ENCODE measurements at places on chromosomes 11 and 22.

DNA sequence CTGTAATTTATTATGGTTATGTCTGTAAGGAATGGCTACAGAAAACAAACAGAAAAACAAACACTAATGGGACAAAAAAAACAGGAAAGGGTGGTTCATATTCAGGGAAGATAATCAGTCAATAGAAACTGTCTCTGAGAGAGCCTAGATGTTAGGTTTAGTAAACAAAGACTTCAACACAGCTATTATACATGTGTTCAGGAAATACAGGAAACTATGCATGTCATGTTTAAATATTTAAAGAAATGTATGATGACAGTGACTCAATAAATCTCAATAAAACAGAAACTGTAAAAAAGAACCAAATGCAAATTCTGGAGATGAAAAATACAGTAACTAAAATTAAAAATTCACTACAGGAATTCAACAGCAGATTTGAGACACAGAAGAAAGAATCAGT, 76.0 kb downstream of the PACS1 start:
- no peak for DNase-seq
- H3K36me3 ChIP-seq, result no peaks in the 10 kb centered on the region
- no peak overlapping the region for H3K4me3 ChIP-seq
- H3K27ac ChIP-seq, result no peak overlapping the region
- peaks cover 13% of the 10 kb centered on the region for H3K4me1 ChIP-seq
- H3K27me3 ChIP-seq, result no peaks in the 10 kb centered on the region

GRCh38 chr22:31055117-31055634, 25.9 kb upstream of the SMTN start:
- H3K4me3 ChIP-seq, result no peak overlapping the region
- no peaks in the 10 kb centered on the region for H3K27me3 ChIP-seq
- no peaks in the 10 kb centered on the region for H3K4me1 ChIP-seq

DNA sequence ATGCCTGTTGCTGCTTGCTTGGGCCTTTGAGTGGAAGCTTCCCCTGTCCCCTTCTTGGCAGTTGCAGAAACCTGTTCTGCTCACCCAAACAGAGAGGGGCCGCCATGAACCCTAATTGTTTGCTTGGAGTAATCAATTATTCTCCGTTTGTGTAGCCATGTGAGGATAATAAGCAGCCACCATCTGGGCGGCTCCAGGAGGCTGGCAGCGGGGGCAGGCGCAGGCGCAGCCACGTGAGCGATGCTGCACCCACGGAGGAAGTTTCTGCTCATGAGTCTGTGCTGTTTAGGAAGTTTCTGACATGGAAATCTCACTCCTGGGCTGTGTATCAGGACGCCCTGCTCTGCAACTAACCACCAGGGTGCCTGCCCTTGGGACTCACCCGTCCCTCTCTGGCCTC, 90.1 kb downstream of the MPPED1 start:
- H3K27me3 ChIP-seq, result no peaks in the 10 kb centered on the region
- no peak overlapping the region for H3K27ac ChIP-seq
- no peaks in the 10 kb centered on the region for H3K4me1 ChIP-seq
- no peaks in the 10 kb centered on the region for H3K36me3 ChIP-seq
- no peak for DNase-seq
- H3K4me3 ChIP-seq, result no peak overlapping the region

DNA sequence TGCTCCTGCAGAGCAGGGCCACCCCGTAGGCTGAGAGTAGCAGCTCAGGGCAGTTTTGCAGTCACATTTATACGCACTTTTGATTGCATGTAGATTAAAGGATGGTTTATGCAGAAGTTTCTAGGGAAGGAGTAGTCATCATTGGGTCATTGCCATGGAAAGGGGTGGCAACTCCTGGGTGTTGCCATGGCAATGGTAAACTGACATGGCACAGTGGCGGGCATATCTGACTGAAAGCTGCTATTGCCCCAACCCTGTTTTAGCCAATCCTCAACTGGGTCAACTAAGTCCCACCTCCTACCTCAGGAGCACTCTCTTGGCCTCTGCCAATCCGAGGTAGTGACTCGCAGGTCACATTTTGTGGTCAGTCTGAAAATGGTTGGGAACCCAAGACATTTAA, 2.4 kb upstream of the ARSA start:
- no peak overlapping the region for H3K4me3 ChIP-seq
- H3K4me1 ChIP-seq, result peaks cover 28% of the 10 kb centered on the region
- H3K27ac ChIP-seq, result no peak overlapping the region
- H3K27me3 ChIP-seq, result no peaks in the 10 kb centered on the region
- no peak for DNase-seq

DNA sequence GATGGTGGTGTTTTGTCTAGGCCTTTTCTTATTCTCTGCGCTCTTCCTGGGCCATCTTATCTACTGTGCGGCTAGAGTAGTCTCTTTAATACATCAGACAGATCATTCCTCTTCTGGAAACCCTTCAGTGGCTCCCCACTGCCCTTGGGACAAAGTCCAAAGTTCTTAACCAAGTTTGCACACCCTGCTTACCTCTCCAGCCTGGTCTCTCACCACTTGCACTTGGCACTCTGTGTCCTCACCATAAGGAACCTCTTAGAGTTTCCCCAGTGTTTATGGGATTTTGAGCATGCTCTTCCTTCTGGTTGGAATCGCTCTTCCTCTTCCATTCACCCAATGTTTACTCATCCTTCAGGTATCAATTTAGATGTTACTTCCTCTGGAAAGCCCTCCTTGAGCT, 5.2 kb upstream of the SPTBN2 start:
- no peaks in the 10 kb centered on the region for H3K4me1 ChIP-seq
- no peak overlapping the region for H3K4me3 ChIP-seq
- H3K27me3 ChIP-seq, result peaks cover 6% of the 10 kb centered on the region
- no peak overlapping the region for H3K27ac ChIP-seq

GRCh38 chr11:111718859-111719258, 47.3 kb downstream of the PPP2R1B start:
- no peaks in the 10 kb centered on the region for H3K27me3 ChIP-seq
- no peak for DNase-seq
- no peaks in the 10 kb centered on the region for H3K4me1 ChIP-seq
- H3K4me3 ChIP-seq, result no peak overlapping the region
- H3K27ac ChIP-seq, result no peak overlapping the region

DNA sequence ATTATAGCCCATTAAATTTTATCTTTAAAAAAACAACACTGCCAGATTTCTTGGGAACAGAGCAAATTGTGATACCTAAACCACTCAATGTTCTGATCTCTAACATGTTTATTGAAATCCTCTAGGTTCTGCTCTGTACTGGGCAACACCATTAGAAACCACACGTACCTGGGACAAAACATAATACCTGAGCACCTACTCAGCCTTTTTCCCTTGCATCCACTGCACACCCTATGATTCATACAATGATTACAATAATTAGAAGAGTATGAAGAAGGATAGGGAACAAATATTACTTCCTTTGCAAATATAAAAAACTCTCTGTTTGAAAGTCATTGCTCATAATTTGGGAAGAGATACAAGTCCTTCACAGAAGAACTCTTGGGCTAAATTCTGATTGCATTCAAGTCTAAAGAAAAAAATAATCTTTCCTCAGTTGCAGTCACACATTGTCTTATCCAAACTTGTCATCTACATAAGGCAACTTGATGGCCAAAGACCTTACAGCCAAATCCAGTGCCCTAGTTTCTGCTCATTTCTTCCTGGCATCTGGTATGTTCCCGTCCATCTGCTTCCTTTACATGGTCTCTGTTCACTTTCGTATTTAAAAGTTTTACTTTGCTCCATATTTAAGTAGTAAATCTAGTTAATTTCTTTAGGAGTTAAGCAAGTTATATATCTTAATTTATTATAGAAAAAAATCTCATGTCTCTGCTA, 407.4 kb downstream of the LRRC4C start:
- no peak overlapping the region for H3K4me3 ChIP-seq
- H3K4me1 ChIP-seq, result no peaks in the 10 kb centered on the region
- H3K27ac ChIP-seq, result no peak overlapping the region
- DNase-seq, result no peak
- H3K36me3 ChIP-seq, result no peaks in the 10 kb centered on the region

- no peaks in the 10 kb centered on the region for H3K36me3 ChIP-seq
- H3K27me3 ChIP-seq, result no peaks in the 10 kb centered on the region
- no peak overlapping the region for H3K27ac ChIP-seq
- DNase-seq, result no peak
- no peaks in the 10 kb centered on the region for H3K4me1 ChIP-seq
- H3K4me3 ChIP-seq, result no peak overlapping the region
These were observed 767.1 kb upstream of the API5 start for GRCh38 chr11:42544726-42545125.

DNA sequence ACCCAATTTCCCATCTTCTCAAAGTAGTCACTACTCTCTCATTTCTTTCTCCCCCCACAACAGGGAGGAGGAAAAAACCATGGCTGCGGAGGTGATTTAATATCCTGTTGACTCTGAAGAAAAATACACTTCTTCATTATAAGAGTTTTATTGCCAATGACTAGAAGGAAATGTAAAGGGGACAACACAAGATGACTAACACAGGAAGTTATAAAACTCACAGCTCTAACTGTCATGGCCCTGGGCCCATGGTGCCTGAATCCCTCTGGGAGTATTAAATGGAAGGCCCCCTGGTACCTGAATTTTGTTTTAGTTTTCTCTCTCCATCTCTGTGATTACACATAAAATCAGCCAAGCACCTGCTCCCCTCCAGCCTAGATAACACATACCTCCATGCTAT, 352.8 kb upstream of the FAT3 start:
- no peak for DNase-seq
- H3K36me3 ChIP-seq, result no peaks in the 10 kb centered on the region
- no peak overlapping the region for H3K27ac ChIP-seq
- H3K4me1 ChIP-seq, result no peaks in the 10 kb centered on the region
- no peaks in the 10 kb centered on the region for H3K27me3 ChIP-seq
- no peak overlapping the region for H3K4me3 ChIP-seq

DNA sequence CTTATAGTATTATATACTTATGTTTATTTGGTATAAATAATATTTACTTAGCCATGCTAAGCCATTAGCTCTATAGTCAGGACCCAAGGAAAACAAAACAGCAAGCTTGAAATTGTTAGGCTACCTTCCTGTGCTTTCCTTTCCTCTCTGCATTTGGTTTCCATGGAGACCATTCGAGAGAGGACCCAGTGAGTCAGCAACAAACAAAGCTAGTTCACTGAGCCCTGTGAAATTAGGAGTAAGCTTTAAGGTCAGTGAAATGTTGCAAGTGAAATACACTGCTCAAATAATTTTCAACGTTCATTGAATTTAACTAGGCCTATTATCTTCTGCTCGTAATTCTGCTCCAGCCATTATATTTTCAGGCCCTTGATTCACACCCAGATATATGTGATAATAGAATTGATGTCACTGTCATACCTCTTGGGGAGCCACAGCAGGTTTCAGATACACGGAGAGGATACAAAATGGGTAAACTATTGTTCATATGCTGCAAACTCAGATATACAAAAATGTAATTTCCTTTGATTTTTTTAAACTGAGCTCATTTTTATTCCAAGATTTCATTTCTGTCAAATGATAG, 9.1 kb upstream of the OR10D3 start:
- no peak overlapping the region for H3K4me3 ChIP-seq
- peaks cover 4% of the 10 kb centered on the region for H3K27me3 ChIP-seq
- H3K27ac ChIP-seq, result no peak overlapping the region

GRCh38 chr22:26324150-26324549, 104.9 kb upstream of the ASPHD2 start:
- H3K27ac ChIP-seq, result no peak overlapping the region
- DNase-seq, result no peak
- H3K4me1 ChIP-seq, result no peaks in the 10 kb centered on the region
- H3K4me3 ChIP-seq, result no peak overlapping the region
- H3K27me3 ChIP-seq, result no peaks in the 10 kb centered on the region

DNA sequence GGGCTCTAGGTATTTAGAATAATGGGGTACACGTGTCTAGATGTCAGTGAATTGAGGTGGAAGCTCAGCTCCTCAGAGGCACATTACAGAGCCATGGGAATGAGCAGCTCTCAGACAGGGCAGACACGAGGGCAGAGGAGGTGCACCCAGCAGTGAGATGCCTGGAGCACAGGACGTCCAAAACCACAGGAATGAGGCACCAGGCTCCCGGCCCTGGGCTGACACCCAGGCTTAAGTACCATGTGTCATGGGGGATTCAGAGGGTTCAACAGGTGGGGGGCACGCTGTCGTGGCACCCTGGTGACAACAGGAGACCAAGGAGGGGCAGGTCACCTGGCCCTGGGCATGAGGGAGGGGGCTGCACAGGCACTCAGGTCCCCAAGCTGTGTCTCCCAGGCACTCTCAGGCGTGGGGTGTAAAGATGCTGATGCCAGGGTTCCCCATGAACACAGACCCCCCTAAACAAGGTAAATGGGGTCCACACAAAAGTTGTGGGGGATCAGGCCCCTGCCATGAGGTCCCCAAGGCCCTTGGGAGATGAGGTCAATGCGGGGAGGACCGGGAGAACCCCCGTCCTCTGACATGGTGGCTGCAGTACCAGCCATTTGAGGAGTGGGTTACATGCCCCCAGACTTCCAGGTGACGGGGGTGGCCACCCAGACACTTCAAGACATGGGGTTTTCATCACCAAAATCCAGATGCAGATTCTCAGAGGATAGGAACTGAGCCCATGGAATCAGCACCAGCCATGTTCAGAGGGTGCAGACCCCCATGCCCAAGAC, 5.6 kb upstream of the SYT8 start:
- H3K27me3 ChIP-seq, result peaks cover 16% of the 10 kb centered on the region
- peaks cover 9% of the 10 kb centered on the region for H3K4me1 ChIP-seq
- no peak for DNase-seq

- no peak overlapping the region for H3K4me3 ChIP-seq
- H3K36me3 ChIP-seq, result no peaks in the 10 kb centered on the region
- H3K27ac ChIP-seq, result no peak overlapping the region
- DNase-seq, result no peak
These were observed 142.8 kb downstream of the MAML2 start for GRCh38 chr11:96200243-96200642.

GRCh38 chr11:71397331-71397860, 50.8 kb downstream of the DHCR7 start:
- H3K27me3 ChIP-seq, result peaks cover 2% of the 10 kb centered on the region
- H3K36me3 ChIP-seq, result no peaks in the 10 kb centered on the region
- no peak for DNase-seq
- H3K27ac ChIP-seq, result no peak overlapping the region

- no peaks in the 10 kb centered on the region for H3K4me1 ChIP-seq
- H3K27ac ChIP-seq, result no peak overlapping the region
- peaks cover 9% of the 10 kb centered on the region for H3K27me3 ChIP-seq
- no peaks in the 10 kb centered on the region for H3K36me3 ChIP-seq
- H3K4me3 ChIP-seq, result no peak overlapping the region
These were observed 87.4 kb downstream of the IGLL5 start for GRCh38 chr22:22974795-22975580.
